ENCODE measurements at places on chromosomes 16 and 17.

DNA sequence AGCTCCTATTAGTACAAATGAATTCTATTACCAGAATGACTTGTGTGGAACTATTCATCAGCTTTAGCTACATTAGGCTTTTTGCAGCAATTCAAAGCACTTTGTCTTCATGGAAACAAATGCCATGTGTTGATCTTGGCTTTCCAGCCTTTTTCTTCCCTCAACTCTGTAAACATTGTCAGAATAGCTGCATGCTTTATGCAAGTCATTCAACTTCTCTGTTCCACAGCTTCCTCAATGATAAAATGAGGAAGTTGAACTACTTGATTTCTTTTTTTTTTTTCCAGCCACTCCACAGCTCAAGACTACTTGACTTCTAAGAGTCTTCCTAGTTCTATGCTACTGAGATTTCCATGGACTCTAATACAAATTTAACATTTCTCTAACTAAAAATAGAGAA, 41.1 kb downstream of the KIAA0753 start:
- no peak for DNase-seq

- no peak for DNase-seq
Observed at GRCh38 chr16:1398351-1398750, 16.2 kb downstream of the UNKL start.

GRCh38 chr17:80289616-80290015, 29.0 kb downstream of the RNF213 start:
- DNase-seq = no peak

- no peak for DNase-seq
Observed at GRCh38 chr17:27356091-27356705, 62.3 kb downstream of the WSB1 start.

DNA sequence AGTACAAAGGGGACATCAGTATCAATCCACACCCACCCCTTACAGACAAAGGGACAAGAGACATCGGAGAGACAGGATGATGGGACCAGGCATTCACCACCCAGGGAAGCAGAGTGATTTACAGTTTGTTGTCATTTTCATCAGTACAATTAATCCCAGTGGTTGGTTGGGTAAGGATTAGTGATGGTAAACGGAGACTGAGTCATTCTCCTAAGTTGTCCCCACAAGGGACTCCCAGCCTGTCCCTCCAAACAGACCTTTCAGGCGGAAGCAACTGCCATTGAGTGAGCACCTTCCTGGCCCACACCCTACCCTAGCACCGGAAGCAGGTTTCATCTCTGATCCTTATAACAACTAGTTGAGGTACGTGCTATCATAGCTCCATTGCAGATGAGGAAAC, 11.2 kb downstream of the PPL start:
- DNase-seq = no peak

DNA sequence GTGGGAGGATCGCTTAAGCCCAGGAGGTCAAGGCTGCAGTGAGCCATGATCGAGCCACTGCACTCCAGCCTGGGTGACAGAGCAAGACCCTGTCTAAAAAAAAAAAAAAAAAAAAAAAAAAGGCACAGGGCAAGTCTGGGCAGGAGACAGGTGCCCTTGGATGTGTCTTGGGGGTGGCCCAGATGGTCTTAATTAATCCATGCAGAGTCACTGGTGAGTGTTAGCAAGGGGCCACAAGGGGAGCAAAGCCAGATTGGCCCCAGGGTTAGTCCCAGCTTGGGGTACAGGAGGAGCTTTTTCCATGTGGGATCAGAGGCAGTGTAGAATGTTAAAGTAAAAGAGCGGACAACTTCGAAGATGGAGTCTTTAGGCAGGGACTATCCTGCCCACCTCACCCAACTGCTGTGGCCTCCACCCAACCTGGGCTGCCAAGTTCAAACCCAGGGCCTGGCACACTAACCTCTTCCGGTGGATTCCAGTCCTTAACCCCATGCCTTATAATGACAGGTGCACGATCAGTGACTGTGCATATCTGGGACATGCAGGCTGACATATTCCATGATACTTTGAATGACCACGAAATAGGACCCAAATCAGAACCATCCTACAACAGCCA, 32.2 kb upstream of the MFSD6L start:
- no peak for DNase-seq

GRCh38 chr16:1164382-1164781, 11.5 kb downstream of the CACNA1H start:
- no peak for DNase-seq

DNA sequence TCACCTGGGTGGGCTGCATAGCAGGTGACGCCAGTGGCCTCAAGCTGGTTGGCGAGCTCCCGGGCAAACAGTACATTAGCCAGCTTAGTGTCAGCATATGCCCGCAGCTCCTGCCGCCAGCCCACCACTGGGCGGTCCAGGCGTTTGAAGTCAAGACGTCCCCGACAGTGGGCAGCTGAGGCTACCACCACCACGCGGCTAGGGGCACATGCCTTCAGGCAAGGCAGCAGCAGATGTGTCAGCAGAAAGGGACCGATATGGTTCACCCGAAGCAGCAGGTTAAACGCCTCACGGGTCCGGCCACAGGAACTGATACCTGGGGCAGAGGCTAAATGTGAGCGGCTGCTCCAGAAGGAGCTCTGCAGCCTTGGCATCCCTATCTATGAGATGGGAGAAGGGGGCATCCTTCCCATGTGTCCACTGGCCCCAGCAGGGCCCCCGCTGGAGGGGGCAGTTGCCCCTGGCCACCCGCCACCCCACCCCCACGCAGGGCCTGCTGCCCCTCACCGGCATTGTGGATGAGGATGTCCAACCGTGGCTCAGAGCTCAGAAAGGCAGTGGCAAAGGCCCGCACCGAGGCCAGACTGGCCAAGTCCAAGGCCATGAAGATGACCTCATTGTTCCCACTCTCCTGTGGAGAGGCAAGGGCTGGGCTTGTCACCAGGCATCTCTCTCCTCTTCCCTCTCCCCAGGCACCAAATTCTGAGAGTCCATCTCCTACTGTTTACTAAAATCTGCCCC, 1.7 kb downstream of the DHRS13 start:
- no peak for DNase-seq

GRCh38 chr16:74451951-74452758, 30.9 kb upstream of the CLEC18B start:
- DNase-seq = no peak

GRCh38 chr17:43411749-43412148, 13.0 kb downstream of the ARL4D start:
- DNase-seq = no peak

GRCh38 chr17:80625627-80626026, 81.0 kb downstream of the RPTOR start:
- no peak for DNase-seq

DNA sequence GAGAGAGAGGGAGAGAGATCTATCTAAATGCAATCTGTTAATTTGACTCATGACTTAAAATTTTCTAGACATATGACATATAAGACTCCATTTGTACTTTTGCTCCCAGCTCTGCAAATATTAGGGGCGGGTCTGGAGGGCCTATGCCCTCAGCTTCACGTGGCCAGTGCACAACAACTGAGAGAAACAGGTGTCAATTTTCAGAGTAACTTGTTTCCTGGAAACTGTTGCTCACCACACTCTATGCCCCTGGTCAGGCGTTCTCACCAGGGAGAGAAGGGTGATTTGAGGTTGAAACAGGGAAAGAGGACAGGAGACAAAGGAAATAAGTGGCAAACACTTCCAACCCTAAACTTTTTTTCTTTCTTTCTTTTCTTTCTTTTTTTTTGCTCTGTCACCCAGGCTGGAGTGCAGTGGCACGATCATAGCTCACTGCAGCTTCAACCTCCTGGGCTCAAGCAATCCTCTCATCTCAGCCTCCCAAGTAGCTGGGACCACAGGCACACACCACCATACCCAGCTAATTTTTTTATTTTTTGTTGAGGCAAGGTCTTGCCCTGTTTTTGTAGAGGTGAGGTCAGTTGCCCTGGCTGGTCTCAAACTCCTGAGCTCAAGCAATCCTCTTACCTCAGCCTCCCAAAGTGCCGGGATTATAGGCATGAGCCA, 270.0 kb downstream of the SLC39A11 start:
- no peak for DNase-seq

DNA sequence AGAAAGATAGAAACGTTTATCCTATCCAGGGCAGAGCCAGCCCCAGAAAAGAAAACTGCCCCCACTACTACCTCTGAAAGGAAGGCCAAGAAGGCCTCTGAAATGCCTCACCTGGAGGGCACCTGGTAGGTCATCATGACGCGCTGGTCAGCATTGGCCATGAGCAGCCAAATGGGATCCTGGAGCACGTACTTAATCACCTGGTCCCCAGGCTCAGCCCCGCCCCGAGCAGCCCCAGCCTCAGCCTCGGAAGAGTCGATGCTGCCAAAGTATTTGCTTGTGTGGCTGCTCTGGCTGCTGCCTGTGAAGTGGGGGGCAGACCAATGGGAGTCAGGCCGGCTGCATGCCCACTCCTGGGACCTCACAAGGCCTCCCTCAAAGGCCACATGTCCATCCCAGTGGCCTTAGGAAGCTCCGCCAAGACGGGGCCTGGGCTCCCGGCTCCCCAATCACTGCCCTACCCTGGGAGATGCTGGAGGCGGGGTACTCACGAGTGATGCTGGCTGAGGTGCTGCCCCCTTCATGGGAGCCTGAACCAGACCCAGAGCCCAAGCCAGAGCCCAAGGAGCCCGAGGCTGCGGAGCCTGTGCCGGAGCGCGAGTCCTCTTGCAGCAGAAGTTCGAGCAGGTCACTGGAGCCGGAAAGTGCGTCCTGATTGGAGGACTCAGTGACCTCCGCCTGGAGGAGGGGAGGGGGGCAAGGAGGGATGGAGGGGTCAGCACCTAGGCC, 9.9 kb downstream of the PER1 start:
- DNase-seq = no peak

DNA sequence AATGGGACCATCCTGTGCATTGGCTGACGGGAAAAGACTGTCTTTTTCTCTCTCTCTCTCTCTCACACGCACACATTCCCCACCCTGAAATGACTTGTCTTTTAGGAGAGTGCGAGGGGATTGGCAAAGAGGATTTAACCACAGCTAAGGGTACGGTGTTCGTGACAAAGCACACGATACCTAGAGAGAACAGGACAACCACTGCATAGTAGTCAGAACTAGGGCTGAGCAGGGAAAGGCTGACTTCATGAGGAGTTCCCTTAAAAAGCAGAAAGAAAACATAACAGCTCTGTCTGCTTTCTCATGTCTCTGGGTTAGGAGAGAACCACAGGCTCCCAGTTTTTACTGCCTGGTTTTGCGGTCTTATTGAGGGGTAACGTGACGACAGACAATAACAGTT, 742.8 kb upstream of the SOX9 start:
- no peak for DNase-seq

GRCh38 chr17:39357986-39358385, 43.4 kb downstream of the FBXL20 start:
- no peak for DNase-seq

- peak; percentile 10 for DNase-seq
Observed at GRCh38 chr16:68499006-68499405, 40.1 kb upstream of the ZFP90 start.

DNA sequence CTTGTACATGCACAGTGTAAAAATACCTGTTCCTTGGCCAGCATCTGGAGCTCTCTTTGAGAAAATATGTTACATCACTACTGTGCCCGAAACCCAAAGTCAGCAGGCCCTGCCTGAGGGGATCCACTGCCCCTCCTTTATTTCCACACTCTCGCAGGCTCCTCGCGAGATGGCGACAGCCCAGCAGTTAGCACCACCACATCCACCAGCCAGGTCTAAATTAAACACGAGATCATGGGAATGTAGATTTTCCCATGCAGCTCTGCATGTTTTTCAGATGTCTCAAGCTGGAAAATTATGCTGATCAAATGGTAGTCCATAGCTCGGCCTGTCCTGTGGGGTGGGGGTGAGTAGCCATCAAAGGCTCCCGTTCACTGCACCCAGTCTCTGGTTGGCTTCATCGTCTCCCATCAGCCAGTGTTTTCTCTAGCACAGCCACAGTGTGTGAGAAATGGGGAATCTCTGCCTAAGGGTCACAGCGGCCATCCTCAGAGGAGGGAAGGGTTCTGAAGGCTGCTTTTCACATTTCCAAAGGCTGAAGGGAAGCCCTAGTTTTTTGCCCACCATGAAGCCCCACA, 34.7 kb downstream of the EPN2 start:
- DNase-seq = no peak

DNA sequence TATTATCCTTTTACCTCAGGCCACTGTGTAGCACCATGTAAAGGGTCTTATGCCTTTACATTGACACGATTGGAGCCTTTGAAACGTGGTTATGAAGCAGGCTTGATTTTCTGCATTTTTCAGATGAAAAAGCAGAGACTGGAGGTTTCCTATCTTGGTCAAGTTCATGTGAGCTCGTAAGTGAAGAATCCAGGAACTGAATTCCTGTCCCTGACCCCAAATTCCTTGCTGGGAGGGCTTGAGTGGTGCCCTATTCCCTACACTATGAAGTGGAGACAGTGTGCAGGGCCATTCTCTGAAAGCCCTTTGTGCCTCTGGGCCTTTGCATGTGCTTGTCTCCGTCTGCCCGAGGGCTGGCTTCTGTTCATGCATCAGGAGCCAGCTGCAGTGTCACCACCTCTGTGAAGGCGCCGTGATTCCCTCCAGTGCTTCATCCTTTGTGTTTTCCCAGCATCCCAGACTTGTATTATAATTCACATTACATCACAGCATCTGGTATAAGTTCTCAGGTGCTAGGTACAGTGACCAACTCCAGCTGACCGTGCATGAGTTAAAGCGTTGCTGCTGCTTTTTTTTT, 181.1 kb downstream of the SNX29 start:
- no peak for DNase-seq

DNA sequence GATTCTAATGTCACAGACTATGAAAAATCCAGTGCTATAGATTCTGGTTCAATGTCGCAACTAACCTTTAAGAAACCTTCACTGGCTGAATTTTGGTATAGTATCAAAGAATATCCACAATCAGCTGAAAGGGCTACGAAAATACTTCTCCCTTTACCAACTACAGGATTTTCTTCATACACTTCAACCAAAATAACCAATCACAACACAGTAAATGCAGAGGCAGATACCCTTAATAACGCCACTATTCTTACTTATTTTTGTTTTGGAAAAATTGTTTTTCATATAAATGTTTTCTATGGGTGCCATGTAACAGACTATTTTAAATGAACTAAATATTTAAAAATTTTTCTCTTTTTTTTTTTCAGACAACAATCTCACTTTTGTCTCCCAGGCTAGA, 48.9 kb upstream of the TRAP1 start:
- DNase-seq = no peak
